Cortex of kidney (tissue), 1 donor: ENCODE measurements at places on chromosomes 5 and 9.

- no peak for DNase-seq
Observed at GRCh38 chr9:99326112-99326916, 104.2 kb downstream of the SEC61B start.

- DNase-seq = no peak
Observed at GRCh38 chr5:159216454-159216853, 7.1 kb upstream of the RNF145 start.

DNA sequence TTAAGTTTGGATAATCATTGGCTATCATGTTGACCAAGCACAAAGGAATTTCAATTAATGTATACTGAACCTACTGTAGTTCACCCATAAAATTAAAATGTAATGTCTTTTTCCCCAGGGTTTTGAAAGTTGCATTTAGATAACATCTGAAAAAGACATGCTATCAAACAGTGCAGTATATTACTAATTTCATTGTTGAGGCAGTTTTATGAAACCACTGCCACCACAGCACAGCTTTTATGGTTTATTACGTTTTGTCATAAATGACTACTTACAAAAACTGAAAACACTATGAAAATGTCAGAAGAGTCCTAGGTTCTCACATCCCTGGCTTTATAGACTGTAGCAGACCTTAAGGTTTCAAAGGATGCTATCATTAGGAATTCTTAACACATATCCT lies 32.0 kb upstream of the HAPLN1 start:
- DNase-seq = no peak

DNA sequence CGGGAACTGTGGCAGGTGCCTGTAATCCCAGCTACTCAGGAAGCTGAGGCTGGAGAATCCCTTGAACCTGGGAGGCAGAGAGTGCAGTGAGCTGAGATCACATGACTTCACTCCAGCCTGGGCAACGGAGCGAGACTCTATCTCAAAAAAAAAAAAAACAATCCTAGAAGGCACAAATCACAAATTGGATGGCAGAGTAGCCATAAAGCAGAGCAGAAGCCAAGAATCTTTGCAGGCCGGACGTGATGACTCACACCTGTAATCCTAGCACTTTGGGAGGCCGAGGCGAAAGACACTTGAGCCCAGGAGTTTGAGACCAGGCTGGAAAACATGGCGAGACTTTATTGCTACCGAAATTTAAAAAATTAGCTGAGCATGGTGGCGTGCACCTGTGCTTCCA lies 9.2 kb upstream of the FUBP3 start:
- DNase-seq = no peak

DNA sequence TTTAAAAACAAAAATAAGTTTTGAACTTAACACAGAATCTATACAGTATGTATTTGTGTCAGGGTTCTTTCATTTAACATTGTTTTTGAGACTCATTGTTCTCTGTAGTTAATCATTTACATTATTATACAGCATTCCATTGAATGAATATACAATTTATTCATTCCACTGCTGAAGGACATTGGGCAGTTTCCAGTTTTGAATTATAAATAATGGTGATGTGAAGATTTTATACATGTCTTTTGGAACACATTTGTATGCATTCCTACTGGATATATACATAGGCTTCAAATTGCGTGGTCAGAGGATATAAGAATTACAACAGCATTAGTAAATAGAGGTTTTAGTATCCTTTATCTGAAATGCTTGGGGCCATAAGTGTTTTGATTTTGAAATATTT lies 72.0 kb downstream of the CEP120 start:
- no peak for DNase-seq

- no peak for DNase-seq
Observed at GRCh38 chr5:21665524-21665923, 1187.6 kb downstream of the CDH12 start.

DNA sequence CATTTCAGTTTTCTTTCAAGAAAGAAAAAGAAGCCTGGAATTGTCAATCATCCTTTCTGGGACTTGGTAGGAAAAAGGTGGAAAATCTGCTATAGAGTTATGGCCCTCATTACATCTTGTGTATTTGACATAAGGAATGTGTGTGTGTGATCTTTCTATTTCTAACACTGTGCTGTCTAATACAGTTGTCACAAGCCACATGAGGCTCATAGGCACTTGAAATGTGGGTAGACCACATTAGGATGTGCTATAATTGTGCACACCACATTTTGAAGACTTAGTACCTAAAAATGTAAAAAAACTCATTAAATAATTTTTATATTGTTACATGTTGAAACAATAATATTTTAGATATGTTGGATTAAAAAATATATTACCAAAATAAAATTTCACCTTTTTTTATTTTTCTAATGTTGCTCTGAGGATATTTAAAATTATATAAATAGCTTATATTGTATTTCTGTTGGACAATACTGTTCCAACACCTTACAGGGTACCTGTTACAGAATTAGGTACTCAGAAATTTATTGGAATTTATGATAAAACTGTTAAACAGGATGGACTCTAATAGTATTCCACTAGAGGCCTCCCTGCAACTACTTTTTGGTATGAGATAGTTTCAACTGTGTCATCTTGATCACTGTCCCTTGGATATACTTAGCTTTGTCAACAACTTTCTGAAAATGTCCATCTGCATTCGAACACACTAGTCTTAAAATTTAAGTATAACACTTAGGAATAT lies 18.4 kb downstream of the MSANTD3 start:
- no peak for DNase-seq

- DNase-seq = no peak
Observed at GRCh38 chr9:95383185-95383676, 65.7 kb upstream of the FANCC start.

DNA sequence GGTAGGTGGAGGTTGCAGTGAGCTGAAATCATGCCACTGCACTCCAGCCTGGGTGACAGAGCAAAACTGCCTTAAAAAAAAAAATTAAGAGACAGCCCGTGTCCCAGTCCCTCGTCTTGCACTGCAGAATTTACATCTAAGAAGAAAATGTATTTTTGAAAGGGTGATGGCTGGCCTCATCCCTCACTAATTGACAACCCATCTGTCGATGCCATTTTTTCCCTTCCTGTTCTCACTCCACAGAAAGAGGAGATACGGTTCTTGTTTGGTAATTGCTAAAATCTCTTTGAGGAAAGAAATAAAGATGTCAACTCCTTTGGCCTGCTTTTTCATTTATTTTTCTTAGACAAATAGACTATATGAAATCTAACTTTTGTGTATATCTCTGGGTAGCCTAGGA lies 2.4 kb upstream of the LSM11 start:
- no peak for DNase-seq

GRCh38 chr9:852539-852938 lies 11.0 kb downstream of the DMRT1 start:
- DNase-seq = no peak

DNA sequence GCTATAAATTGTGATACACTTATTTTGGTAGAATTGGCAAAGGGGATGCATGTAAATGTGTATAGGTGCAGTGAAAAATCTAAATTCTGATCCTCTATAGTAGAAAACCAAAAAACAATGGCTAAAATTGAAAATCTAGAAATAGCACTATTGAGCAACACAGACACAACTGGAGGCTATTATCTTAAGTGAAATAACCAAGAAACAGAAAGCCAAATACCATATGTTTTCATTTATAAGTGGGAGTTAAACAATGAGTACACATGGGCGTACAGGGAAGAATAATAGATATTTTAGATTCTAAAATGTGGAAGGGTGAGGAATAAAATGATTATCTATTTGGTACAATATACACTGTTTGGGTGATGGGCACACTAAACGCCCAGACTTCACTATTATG lies 183.2 kb upstream of the TUSC1 start:
- DNase-seq = no peak

DNA sequence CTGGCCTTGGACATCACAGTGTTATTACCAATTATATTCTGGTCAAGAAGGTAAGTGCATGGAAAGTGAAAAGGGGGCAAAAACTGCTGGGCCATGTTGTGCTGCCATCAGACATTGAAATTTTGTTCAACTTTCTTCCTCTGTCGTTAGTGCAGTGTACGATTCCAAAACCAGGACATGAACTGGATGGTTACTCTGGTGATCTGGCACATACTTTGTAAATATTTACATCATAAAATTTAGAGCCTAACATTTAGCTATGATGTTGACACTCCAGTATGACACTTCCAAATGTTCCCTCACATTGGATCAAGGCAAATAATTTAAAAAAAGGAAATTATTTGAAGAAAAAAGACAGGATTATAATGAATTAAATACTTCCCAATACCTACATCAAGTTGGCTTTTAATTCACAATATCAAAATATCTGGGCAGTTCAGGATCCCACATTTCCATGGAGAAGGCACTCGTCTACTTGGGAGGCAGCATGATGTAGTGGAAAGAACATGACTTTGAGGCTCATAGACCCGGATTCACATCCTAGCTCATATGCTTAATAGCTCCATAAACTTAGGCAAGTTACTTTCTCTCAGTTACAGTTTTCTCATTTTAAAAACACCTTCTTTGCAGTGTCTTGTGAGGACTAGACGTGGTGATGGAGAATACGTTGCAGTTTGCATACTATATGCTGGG lies 342.5 kb upstream of the MPDZ start:
- no peak for DNase-seq

GRCh38 chr9:1427875-1428274 lies 377.7 kb downstream of the DMRT2 start:
- no peak for DNase-seq

DNA sequence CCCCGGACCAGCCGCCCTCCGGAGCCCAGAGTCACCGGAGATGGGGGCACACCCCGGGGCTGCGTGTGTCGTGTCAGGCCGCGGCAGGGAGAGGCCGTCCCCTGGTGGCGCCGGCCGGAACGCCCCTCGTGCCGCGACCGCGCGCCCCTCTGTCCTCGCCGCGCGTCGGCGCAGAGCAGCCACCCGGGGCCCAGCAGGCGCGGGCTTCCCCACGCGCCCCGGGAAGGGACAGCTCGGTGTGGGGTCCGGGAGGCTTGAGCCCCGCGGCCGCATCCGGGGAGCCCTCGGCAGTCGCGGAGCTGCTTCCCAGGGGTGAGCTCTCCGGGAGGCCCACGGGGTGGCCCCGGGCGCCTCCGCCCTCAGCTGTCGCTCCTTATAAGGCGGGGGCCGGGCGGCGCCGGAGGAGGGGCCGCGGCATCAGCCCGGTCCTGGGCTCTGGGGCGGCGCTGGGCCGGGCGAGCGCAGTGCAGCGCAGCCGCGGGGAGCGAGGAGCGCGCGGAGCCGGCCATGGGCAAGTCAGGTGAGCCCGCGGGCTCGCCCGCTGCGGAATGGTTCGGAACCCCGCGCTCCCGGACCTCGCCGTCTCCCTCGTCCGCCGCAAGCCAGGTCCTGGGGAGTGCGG lies at the start of gene GLIPR2:
Gene GLIPR2, plus strand, starts transcription at position 462 of the 622 bp plus-strand sequence. Its CDS starts 46 bp downstream, at position 508.
- DNase-seq = no peak

DNA sequence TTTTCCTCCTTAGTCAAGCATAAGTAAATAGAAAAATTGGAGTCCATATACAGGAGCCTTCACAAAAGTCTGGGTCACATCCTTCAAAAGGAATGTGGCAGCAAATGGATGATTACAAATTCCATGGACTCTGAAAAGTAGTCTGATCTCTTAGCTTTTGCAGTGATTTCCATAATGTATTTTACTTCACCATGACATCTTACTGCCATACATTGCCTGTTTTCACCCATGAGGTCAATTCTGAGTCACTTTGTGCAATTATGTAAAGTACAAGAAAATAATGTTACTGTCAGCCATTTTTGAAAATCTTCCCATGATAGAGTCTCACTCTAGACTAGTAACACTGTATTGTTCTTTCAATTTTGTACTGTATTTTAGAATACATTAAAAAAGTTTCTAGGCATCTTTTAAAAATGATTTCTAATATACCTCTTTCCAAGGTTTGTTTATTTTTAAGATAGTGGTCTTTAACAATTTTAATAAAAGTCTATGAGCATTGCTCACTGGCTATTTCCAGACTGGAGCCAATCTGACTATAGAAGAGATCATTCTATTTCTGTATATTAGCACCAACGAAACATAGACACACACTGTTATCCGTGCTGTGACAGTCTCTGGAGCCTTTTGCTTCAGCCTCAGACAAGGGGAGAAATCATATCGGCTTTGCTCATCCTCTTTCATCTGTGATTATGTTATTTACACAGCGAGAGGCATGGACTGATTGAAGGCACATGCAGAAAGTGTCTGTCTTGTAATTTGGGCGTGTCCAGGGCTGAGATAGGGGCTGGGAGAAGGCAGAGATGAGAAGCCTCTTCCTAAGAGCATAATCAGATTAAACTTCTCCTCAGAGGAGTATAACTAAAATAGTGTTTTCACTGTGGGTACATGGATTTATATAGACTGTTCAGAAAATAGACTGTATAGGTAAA lies 22.9 kb upstream of the ACTBL2 start:
- no peak for DNase-seq

- no peak for DNase-seq
Observed at GRCh38 chr5:28499766-28500290, 1461.4 kb upstream of the CDH9 start.

DNA sequence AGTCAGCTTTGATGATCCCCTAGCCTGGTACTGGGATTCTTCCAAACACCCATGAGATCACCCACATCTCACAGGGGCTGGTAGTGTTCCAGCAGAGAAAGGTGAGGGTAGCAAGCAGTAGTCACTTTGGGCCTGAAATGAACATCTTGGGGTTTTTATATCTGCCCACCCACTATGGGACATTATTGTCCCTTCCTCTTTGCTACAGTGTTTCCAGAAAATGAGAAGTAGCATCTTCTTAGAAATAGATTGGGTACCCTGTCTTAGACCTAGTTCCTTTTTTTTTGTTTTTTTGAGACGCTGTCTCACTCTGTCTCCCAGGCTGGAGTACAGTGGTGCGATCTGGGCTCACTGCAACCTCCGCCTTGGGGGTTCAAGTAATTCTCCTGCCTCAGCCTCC lies 249.2 kb upstream of the ANKRD55 start:
- DNase-seq = no peak

DNA sequence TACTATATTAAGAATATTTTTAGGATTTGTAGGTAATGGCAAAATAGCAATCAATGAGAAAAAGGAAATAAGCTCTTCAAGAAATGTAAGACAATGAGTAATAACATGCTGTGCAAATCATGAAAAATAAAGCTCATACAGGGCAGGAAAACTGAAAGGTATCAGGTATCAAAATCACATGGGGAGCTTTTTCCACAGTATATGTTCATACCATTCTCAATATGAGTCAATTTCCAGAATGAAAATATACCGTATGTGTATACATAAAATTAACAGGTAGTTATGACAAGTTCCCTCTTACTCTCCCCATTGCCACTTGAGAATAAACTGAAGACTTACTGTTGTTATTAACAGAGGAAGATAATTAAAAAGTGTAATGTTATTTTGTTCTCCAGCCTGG lies 35.9 kb downstream of the EFCAB9 start:
- DNase-seq = no peak

DNA sequence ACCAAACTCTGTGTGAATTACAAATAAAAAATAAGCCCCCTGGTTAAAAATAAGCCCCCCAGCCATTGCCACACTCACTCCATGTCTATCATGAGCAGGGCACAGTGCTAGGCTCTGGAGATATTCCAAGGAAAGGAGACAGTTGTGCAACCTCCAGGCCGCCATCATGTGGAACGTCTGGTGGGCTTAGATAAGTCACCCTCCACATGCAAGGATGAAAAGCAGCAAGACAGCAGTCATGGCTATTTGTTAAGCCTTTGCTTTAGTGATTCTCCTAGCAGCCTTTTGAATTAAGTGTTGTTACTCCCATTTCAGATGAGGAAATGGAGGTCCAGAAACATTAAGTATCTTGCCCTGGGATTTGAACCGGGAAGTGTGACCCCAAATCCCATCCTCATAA lies 94.8 kb downstream of the DCP2 start:
- DNase-seq = no peak
